ENCODE measurements at places on chromosomes 3 and 15. TPM values are rescaled to one million over a fixed set of nuclear protein-coding genes. Genes with fewer than 3 reads are reported as not detected.

Gene CYP1A1
- polyA plus RNA-seq = 8.0 TPM

Gene ZBED2
- not detected for polyA plus RNA-seq

Gene CCDC51
- polyA plus RNA-seq = 15.5 TPM

Gene OXTR
- polyA plus RNA-seq = 0.36 TPM

Gene RARRES1
- polyA plus RNA-seq = not detected

Gene GHRL
- polyA plus RNA-seq = not detected

Gene CHRNA3
- not detected for polyA plus RNA-seq

Gene CATSPER2
- polyA plus RNA-seq = 0.28 TPM

Gene EXD1
- polyA plus RNA-seq = not detected

Gene SUSD5
- not detected for polyA plus RNA-seq

Gene CLDN1
- polyA plus RNA-seq = 51.6 TPM

Gene IL20RB
- polyA plus RNA-seq = 0.32 TPM

Gene GOLGA6D
- polyA plus RNA-seq = 0.04 TPM

Gene FGD5
- 0.17 TPM for polyA plus RNA-seq

Gene SNX33
- polyA plus RNA-seq = 18.9 TPM

Gene MITF
- polyA plus RNA-seq = 0.12 TPM

Gene DAPK2
- polyA plus RNA-seq = 0.63 TPM

Gene OR5K2
- not detected for polyA plus RNA-seq

Gene CX3CR1
- not detected for polyA plus RNA-seq

Gene DUOX2
- polyA plus RNA-seq = 0.08 TPM

Gene TEX9
- 0.82 TPM for polyA plus RNA-seq

Gene RTP3
- not detected for polyA plus RNA-seq

Gene C3orf20
- polyA plus RNA-seq = 0.03 TPM

Gene ARNT2
- polyA plus RNA-seq = 1.7 TPM

Gene MESP2
- polyA plus RNA-seq = not detected

Gene IL5RA
- not detected for polyA plus RNA-seq

Gene RETNLB
- polyA plus RNA-seq = not detected

Gene TMEM45A
- 22.7 TPM for polyA plus RNA-seq

Gene FES
- 4.3 TPM for polyA plus RNA-seq

Gene FANCD2OS
- not detected for polyA plus RNA-seq

Gene SGO1
- polyA plus RNA-seq = 2.1 TPM

Gene P2RY14
- polyA plus RNA-seq = not detected

Gene SLC15A2
- 1.4 TPM for polyA plus RNA-seq

Gene GABRB3
- not detected for polyA plus RNA-seq

Gene MUC13
- 1.2 TPM for polyA plus RNA-seq

Gene SIDT1
- not detected for polyA plus RNA-seq

Gene VEPH1
- not detected for polyA plus RNA-seq

Gene EXOG
- 5.5 TPM for polyA plus RNA-seq

Gene CKMT1B
- 0.34 TPM for polyA plus RNA-seq

Gene BCL2A1
- polyA plus RNA-seq = 0.21 TPM

Gene SLC12A8
- 0.44 TPM for polyA plus RNA-seq

Gene STRC
- polyA plus RNA-seq = 0.29 TPM

Gene C3orf62
- polyA plus RNA-seq = 4.3 TPM

Gene CDHR4
- polyA plus RNA-seq = 0.26 TPM

Gene FILIP1L
- polyA plus RNA-seq = 187 TPM

Gene PSMA4
- polyA plus RNA-seq = 145 TPM

Gene VIPR1
- polyA plus RNA-seq = 0.11 TPM

Gene CYP8B1
- 2.8 TPM for polyA plus RNA-seq

Gene INKA1
- 0.77 TPM for polyA plus RNA-seq

Gene SEC62
- polyA plus RNA-seq = 55.7 TPM

Gene CD200
- not detected for polyA plus RNA-seq

Gene DBR1
- 6.4 TPM for polyA plus RNA-seq

Gene SKOR1
- 0.11 TPM for polyA plus RNA-seq

Gene FETUB
- polyA plus RNA-seq = 4.4 TPM

Gene OR5H6
- polyA plus RNA-seq = 0.09 TPM

All from HepG2 (cell line).